ENCODE measurements at places on chromosomes 7 and 10.

GRCh38 chr10:59098387-59098786, 78.1 kb upstream of the PHYHIPL start:
- DNase-seq = no peak

DNA sequence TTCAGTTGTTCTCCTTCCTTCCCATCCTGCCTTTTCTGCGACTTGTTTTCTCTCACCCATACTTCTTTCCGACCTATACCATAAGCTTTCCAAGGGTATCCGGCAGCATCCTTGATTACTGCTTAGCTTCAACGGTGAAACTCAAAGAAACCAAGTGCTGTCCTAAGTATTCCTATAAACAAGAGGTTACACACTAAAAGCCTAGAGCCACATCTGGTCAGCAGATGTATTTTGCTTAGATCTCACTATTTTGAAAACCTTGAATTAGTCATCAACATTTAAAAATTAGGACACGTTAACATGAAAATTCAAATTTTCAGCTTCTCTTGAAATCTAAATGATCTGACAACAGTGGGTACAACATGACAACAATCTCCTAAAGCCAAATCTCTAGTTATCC, 20.0 kb downstream of the ARHGAP21 start:
- no peak for DNase-seq

GRCh38 chr7:93902777-93903423, 3.5 kb upstream of the GNGT1 start:
- no peak for DNase-seq

DNA sequence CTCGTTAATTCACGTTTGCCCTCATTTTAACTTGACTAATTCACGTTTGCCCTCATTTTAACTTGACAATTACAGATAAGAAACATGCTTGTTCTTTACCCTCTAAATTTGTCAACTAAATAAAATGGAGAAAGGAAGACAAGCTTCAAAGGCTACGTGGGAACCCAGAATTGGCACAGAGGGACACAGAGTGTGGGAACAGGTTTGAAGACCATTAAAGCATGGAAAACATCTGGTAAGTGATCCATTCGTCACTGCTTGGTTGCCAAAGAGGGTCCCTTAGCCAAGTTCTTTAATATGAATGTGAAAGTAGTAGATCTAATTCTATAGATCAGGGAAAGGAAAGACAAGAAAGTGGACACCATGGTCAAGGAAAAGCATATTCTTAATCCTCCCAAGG, 57.2 kb downstream of the ITIH5 start:
- DNase-seq = no peak

DNA sequence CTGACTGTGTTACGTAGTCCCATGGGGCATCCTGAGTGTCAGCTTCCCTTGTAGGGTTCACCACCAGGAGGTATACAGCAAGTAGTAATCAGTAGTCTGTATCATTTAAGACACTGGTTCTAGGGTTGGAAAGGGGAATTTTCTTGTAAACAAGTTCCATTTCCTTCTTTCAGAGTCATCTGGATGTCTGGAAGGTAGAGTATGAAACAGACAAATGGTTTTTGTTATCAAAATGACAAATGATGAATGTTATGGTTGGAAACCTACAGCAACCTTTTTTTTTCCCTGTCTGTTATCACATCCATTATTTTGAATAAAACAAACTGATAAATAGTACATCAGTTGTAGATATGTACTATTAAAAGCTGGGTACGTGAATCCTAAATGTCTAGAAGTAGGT, 19.1 kb downstream of the SEMA3A start:
- DNase-seq = no peak

- no peak for DNase-seq
Observed at GRCh38 chr7:132226046-132226956, 350.0 kb downstream of the PLXNA4 start.

- no peak for DNase-seq
Observed at GRCh38 chr10:68137171-68137570, 27.9 kb downstream of the MYPN start.

GRCh38 chr7:130494431-130494858, 2.6 kb downstream of the MEST start:
- no peak for DNase-seq

DNA sequence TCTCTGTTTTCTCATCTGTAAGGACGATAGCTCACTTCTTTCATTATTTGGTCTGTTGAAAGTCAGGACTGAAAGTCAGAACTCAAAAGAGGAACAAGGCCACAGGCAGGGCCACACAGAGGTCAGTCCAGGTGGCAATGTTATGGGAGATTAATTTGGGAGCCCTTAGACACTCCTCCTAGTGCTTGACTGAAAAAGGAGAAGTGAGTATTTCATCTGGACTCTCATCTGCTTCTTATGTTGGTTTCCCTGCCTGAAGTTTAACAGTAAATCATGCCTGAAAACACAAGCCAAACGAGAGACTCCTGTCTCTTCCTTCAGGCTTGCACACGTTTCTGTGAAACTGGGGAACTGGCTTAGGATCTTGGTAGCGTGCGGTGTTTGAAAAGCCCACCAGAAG, 248.5 kb downstream of the BUB3 start:
- DNase-seq = no peak

GRCh38 chr7:155715111-155715805, 70.8 kb downstream of the RBM33 start:
- no peak for DNase-seq

GRCh38 chr10:30589441-30589840, 40.1 kb downstream of the LYZL2 start:
- DNase-seq = no peak

- no peak for DNase-seq
Observed at GRCh38 chr7:150830937-150831336, 21.4 kb upstream of the AOC1 start.

- no peak for DNase-seq
Observed at GRCh38 chr10:50512214-50512595, 111.6 kb downstream of the SGMS1 start.

DNA sequence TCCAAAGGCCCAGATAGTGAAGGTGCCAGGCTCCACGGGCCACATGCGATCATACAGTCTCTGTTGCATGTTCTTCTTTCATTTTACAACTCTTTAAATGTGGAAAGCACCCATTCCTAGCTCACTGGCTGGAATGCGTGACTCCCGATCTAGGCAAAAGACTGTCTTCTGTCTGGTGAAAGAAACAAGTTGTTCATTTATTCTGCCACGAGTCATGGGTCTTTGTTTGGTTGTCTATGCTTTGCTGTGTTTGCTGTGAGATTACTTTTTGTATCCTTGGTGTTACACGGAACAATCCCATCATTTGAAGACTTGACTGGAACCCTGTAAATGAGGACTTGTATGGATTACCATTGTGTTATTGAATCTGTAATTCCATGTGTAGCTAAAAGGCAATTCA, 41.9 kb downstream of the NPVF start:
- DNase-seq = no peak

GRCh38 chr10:12908773-12909172, 92.7 kb downstream of the CCDC3 start:
- DNase-seq = no peak

- DNase-seq = no peak
Observed at GRCh38 chr10:96017191-96017687, 26.1 kb upstream of the CCNJ start.

- DNase-seq = no peak
Observed at GRCh38 chr7:146321301-146321700, 204.7 kb downstream of the CNTNAP2 start.

GRCh38 chr7:96548664-96549063, 161.0 kb downstream of the SEM1 start:
- DNase-seq = no peak

GRCh38 chr7:96729820-96730219, 20.2 kb upstream of the SEM1 start:
- no peak for DNase-seq

- no peak for DNase-seq
Observed at GRCh38 chr10:130028465-130028819, 64.4 kb upstream of the EBF3 start.

DNA sequence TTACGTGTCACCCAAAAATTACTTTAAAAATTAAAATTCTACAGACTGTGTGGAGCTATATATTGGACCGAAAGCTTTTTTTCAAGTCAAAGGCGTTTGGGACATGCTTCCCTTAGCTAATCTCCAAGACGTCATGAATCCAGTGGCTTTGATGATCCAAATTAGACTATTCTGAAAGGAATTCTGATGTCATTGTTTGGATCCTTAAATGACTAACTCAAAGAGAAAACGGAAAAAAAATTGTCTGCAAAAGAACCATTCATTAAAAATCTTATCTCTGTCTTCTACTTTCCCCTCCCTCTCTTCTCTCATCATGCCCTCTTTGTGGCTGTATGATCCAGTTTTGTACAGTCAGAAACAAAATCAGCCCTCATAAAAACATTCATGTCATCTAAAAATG, 161.8 kb downstream of the ETV1 start:
- DNase-seq = no peak

DNA sequence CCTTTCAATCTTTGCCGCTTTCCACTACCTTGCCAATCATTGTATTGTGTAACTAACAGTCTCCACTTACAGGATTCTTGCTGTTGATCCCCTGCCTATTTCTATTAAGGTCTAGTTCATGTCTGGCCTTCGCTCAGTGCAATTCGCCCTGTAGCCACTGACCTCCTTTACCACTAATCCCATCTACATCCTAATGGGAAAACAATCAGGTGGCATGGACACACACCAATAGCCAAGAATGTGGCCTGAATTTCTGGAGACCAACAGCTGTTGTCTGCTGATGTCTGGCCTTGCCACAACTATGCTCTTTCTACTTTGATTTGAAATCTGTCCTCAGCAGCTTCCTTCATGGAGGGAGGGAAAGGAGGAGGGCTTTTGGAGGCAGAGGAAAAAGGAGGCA, 546.2 kb downstream of the SORCS3 start:
- no peak for DNase-seq

GRCh38 chr10:52525761-52526160, 211.7 kb downstream of the DKK1 start:
- no peak for DNase-seq

- no peak for DNase-seq
Observed at GRCh38 chr7:76315364-76315763, 12.9 kb downstream of the HSPB1 start.

GRCh38 chr7:108073305-108074070, 56.7 kb downstream of the LAMB4 start:
- no peak for DNase-seq

Measured in stimulated activated CD8-positive, alpha-beta memory T cell treated with anti-CD3 and anti-CD28 coated beads, Interleukin-12 subunit alpha, Interleukin-12 subunit beta, amount 100 ng/mL, for 4 hours (primary cell).